ENCODE measurements at places on chromosomes 1 and 21. TPM values are rescaled to one million over a fixed set of nuclear protein-coding genes. Genes with fewer than 3 reads are reported as not detected.

The CELA3B gene
- total RNA-seq, result not detected

The ZNF683 gene
- total RNA-seq, result not detected

The FCN3 gene
- 0.99 TPM for total RNA-seq

The FCER1A gene
- 0.77 TPM for total RNA-seq

The FLG2 gene
- 0.88 TPM for total RNA-seq

The FAAH gene
- total RNA-seq, result 39.7 TPM

The OPN3 gene
- total RNA-seq, result 15.8 TPM

The EDN2 gene
- 1.6 TPM for total RNA-seq

The FHAD1 gene
- 3.3 TPM for total RNA-seq

The ZBTB8B gene
- total RNA-seq, result 3.8 TPM

The CCDC27 gene
- not detected for total RNA-seq

The CELA3A gene
- total RNA-seq, result not detected

The JAK1 gene
- total RNA-seq, result 108 TPM
